Mesothelial cell of epicardium (in vitro differentiated cells): ENCODE measurements at places on chromosomes 5 and 9.

GRCh38 chr9:100720922-100721321 is 143.0 kb downstream of the CAVIN4 start:
- no peak for DNase-seq

- no peak for DNase-seq
Measured at GRCh38 chr5:169416583-169417196, 115.8 kb upstream of the SLIT3 start.

DNA sequence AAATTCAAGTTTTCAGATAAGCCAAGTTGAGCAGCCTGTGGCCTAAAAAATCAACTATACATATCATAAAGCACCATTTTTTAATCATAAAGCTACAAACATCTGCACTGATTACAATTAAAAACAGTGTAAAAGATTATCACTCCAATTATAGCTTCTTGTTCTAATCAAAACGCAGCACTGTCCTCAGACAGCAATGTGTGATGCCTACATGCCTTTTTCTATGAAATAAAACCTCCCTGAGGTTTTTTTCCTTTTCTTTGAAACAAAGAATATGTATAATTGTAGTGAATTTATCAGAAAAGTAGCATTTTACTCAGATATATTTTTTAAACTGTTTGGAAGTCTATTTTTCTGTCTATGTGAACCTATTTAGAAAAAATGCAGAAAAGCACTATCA is 366.1 kb upstream of the CCNH start:
- DNase-seq = no peak

GRCh38 chr5:111367115-111367514 is 142.9 kb downstream of the CAMK4 start:
- no peak for DNase-seq

DNA sequence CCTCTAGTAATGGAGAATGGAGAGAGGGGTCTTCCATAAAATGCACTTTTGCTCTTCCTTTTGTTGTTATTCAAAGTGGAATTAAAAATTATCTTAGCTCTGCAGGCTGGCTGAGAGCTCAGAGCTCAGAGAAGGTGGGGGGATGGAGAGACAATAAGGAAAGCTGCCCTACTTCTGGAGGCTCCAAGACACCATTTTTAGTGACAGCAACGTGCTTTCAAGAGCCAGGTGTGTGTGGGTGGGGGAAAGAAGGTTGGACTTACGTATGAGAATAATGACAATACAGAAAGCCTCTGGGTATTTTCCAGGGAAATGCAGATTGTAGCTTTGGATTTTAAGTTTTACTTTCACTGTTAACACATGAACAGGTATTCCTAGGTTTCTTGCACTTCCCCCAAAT is 173.9 kb downstream of the TRPM3 start:
- no peak for DNase-seq

DNA sequence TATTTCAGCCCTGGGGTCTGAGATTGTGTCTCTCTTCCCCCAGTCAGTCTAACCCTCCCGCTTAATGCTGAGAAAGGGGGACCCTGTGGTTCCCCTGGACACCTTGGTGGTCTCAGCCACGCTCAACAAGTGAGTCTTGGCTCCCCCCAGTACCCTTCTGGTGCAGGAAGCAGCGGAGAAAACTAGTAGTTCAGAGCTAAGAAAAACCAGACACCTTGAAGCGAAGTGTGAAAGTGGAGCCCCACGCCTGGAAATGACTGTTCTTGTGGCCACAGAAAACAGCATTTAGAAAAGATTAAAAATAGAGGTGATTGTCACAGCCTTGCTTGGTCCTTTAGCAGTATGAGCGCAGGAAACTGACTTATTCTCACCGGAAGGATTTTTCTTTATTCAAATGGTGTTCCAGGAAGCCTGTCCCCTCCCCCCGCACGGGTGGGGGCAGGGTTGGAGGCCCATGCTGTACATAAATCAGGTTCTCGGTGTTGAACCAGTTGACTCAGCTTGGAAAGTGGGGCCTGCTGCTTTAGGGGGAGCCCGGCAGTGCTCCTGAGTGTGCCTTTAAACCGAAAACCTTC is 8.1 kb downstream of the ARPC5L start:
- no peak for DNase-seq

DNA sequence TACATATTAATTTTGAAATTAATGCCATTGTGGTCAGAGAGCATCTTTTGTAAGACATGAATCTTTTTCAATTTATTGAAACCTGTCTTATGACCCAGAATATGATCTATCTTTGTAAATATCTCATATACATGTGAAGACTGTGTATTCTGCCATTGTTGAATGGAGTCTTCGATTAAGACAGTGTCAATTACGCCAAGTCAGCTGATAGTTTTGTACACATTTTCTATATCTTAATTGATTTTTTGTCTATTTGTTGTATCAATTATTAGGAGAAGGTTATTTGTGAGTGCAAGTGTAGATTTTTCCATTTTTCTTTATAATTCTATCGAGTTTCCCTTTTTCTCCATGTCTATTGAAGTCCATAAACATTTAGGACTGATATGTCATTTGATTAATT is 471.6 kb downstream of the MED10 start:
- DNase-seq = no peak

DNA sequence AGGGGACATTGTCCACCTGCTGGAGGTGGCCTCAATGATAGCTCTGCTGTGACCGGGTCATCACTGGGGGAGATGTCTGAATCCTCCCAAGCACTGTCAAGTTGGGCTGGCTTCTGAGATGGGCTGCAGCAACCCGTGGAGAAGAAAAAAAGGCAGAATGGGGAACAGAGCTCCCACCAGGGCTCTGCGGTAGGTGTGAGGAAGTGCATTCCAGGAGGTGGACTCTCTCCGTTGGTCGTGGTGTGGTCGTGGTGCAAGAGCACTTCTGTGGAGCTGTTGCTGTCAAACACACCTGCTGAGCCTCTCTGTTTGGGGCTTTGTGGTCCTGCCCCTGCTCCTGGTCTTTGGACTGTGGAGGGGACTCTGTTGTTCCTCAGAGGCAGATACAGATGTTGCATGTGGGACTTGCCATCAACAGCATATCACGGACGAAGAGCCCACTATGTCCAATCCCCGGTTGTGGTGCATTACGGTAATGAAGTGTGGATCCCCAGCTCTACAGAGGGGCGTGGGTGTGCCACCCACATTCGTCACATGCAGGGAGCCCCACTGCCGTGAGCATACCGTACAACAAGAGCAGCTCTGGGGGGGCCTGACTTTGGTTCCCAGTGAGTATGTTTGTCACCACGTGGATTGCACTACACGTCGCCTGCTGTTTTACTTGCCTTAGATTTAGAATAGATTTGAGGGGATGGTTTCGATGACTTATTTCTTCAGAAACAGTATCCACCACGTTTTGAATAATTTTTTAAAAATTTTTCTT is 36.0 kb upstream of the PITX1 start:
- no peak for DNase-seq

GRCh38 chr9:17063535-17064135 is 71.2 kb upstream of the CNTLN start:
- DNase-seq = no peak

GRCh38 chr9:137116728-137117127 is 2.2 kb upstream of the DPP7 start:
- DNase-seq = no peak

- no peak for DNase-seq
Measured at GRCh38 chr5:119353686-119354366, 2.0 kb upstream of the TNFAIP8 start.

GRCh38 chr5:8606231-8606630 is 737.3 kb downstream of the MTRR start:
- no peak for DNase-seq

DNA sequence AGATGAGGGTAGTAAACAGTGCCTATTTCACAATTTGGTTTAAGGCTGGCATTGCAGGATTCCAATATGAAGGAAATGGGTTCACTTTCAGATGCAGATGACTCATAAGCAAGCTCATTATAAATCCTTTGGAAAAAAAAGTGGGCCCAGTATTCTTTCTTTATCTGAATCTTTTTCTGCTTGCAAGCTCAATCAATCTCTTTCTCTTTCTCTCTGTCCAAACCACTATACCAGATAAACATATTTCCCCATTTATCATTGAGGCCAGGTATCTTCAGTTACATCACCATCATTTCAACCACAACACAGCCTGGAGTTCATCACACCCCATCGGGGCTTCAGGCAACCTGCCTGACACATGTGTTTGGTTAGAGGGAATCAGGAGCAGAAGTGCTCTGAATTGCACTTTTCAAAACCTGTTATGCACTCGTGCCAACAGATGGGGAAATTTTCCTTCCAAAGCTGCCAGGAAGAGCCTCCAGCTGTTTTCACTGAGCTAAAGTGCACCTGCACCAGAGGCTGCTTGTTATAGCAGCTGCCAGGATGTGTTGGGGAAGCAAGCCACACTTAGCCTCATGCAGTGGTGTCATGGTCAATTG is 30.0 kb upstream of the MAMDC2 start:
- no peak for DNase-seq

- no peak for DNase-seq
Measured at GRCh38 chr5:159377653-159378052, 47.4 kb upstream of the IL12B start.

- DNase-seq = no peak
Measured at GRCh38 chr5:42595597-42595996, 161.0 kb upstream of the CCDC152 start.
